ENCODE measurements at places on chromosomes 5 and 9.

GRCh38 chr9:129079829-129080228 lies 1.1 kb upstream of the DOLPP1 start:
- DNase-seq, result no peak

GRCh38 chr5:142095035-142095434 lies 13.5 kb upstream of the NDFIP1 start:
- no peak for DNase-seq

- DNase-seq, result no peak
Measured at GRCh38 chr9:94949370-94949769, 222.9 kb downstream of the AOPEP start.

- DNase-seq, result no peak
Measured at GRCh38 chr5:19987612-19988361, at the start of gene CDH18. Gene CDH18 (minus strand): TSS chr5:19988200. CDS start chr5:19838986, 149,214 bp downstream.

- no peak for DNase-seq
Measured at GRCh38 chr9:77729177-77729576, 81.1 kb upstream of the GNA14 start.

DNA sequence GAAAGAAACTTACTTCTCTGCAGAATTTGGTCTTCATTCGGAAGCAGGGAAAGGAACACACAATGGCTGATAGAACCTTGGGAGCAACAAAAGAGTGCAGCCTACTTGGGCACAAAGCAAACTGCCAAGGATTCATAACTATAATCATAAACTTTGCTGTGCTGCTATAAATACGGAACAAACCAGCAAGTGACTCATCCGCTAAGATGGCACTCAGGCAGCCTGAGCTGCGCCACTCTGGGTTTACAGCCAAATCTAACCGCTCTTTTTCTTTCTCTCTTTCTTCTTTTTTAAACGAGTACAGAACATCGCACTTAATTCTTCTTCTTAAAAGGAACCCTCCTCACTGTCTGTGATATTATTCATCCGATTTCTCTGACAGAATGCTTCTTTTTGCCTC lies 81.1 kb downstream of the PTPN3 start:
- DNase-seq, result no peak

DNA sequence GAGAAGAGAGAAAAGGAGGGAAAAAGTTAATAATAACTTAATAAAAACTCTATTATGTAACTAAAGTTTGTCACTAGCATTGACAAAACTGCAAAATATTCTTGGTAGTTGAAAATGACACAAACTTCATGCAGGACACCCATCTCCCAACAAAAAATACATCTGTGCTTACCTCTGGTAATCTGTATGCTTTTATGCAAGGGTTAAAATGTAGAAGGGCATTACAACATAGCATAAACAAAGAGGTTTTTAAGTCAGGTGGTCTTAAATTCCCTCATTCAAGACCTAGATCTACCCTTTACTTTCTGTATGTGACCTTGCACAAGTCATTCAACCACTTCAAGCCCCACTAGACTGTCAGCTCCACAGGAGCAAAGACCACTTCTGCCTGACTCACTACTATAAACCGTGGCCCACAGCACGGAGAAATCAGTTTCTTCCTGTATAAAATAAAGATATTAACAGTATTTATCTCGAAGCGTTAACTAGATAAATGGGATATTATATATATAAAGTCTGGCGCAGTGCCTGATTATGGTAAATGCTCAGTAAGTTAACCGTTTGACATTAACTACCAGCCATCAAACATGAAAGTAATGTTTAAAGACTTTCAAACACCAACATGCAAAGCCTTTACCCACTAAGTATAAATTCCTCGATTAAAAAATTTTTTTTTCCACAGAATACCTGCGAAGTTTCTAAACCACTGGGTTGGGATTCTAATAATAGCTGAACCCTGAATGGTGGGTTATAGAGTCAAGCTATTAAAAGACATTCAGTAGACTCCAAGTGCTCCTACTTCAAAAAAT lies 2.0 kb downstream of the FBXL17 start:
- no peak for DNase-seq

DNA sequence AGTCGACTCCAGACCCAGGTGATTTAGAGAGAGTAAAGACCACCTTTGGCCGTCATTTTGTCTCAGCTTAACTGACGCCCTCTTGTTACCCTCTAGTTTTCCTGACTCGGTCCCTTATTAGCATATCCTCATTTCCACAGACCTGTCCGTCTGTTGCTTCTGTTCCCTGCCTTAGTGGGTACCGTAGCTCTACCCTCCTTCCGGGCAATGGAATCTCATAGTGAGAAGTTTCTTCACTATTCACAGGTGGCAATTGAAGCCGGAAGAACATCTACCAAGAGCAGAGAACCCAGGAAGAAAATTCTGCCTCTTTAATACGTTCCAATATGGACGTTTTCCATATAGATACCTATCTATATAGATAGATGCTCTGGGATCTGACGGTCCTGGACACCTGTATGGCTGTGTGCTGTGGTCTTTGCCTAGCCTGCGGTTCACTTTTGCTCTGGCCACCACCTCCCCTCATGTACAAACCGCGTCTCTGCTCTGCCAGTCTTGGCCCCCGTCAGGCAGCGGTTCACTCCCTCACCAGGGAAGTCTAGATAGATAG lies 652 bp upstream of the TMEM161B start:
- DNase-seq, result no peak

All from activated CD8-positive, alpha-beta memory T cell treated with anti-CD3 and anti-CD28 coated beads for 48 hours (primary cell).